ENCODE measurements at places on chromosomes 4 and X.
A peak's percentile ranks its signal among the peaks of the same experiment; 100 is the strongest.

- DNase-seq, result peak; percentile 75
Measured at GRCh38 chrX:9995855-9996339, 28.7 kb downstream of the CLDN34 start.

DNA sequence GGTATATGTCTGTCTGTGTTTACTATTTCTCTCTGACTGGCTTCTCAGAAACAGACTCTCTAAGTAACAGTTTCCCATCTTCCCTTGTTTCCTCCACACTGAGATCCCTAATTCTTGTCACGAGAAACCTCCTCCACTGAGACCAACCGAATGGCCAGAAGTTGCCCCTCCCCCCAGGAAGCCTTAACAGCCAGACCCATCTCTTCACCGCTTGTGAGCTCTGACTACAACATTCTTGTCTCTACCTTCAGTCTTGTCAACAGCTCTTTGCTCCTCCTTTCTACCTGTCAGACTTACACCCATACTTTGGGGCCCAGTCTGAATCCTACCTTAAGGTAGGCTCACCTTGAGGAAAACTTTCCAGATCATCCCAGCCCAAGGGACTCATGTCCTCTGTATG lies 90.8 kb downstream of the NHSL2 start:
- DNase-seq, result no peak

- DNase-seq, result no peak
Measured at GRCh38 chr4:22093126-22093525, 144.6 kb upstream of the KCNIP4 start.

GRCh38 chr4:54730581-54730980 lies 72.8 kb downstream of the KIT start:
- no peak for DNase-seq

- DNase-seq, result no peak
Measured at GRCh38 chr4:169147191-169147590, 123.6 kb downstream of the SH3RF1 start.
